SK-N-SH (cell line): ENCODE measurements at places on chromosomes 3 and 15.

DNA sequence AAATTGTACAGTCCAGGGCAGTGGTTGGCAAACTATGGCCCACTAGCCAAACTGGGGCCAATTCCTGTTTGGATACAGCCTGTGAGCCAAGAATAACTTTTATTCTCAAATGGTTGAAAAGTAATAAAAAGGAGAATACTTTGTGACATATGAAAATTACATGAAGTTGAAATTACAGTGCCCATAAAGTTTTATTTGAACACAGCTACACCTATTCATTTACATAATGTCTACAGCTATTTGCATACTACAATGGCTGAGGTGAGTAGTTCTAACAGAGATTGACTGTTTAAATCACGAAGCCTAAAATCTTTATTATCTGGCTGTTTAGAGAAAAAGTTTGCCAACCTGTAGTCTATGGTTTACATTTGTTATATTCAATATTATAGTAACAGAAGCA is 600.1 kb downstream of the MAGI1 start:
- DNase-seq = no peak

- no peak for DNase-seq
Measured at GRCh38 chr3:159795042-159795441, 193.6 kb upstream of the IL12A start.

GRCh38 chr15:98907927-98908471 is 99.6 kb downstream of the PGPEP1L start:
- no peak for DNase-seq

DNA sequence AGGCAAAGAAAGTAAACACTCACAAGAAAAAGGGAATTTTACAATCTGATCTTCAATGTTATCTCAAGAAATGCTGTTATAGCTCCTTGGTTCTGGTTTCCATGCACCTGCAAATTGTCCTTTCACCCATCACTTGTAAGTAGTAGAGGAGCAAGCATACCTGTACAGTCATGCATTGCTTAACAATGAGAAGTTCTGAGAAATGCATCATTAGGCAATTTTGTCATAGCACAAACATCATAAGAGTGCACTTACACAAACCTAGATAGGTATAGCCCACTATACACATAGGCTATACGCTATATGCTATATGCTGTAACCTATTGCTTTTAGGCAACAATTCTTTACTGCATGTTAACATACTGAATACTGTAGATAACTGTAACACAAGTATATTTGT is 672.3 kb downstream of the FHIT start:
- no peak for DNase-seq

GRCh38 chr3:49719214-49719884 is at the start of gene AMIGO3:
Gene AMIGO3, minus strand, starts transcription at chr3:49719684. Its CDS starts 219 bp downstream, at chr3:49719465.
- peak; percentile 99 for DNase-seq

DNA sequence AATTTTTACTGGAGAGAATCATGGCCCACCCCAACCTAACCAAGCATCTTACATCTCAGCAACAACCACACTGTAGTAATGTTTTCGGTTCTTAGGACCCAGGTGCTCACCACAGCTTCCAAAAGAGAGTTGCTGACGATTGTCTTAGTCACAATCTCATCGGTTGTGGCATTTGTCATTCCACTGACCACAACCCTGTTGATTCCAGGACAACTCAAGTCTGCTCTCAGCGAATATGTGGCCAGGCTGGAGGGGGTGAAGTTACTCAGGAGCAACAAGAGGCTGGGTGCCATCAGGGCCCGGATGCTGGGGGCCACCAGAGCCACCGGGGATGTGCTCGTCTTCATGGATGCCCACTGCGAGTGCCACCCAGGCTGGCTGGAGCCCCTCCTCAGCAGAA is 25.9 kb downstream of the GALNT15 start:
- no peak for DNase-seq

DNA sequence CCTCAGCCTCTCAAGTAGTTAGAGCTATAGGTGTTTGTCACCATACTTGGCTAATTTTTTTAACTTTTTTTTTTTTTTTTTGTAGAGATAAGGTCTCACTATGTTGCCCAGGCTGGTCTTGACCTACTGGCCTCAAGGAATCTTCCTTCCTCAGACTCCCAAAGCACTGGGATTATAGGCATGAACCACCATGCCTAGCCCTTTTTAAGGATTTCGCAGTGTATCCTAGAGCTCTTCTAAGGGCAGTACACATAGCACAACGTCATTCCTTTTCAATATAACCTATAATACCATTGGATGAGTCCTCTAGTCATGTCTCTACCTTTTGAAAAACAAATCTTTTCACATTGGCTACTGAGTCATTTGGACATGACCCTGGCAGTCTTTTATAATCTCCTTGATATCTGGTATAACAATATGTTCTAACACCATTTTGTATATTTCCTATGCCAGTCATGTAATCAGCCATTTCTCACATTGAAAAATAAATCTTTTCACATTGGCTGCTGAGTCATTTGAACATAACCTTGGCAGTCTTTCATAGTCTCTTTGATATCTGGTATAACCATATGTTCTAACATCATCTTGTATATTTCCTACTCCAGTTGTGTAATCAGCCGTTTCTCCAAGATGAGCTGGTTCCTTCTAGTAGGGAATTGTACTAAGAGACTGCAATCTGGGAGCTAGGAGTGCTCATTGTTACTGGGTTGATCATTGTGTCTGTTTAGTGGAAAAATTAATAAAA is 944.7 kb downstream of the MCTP2 start:
- no peak for DNase-seq

DNA sequence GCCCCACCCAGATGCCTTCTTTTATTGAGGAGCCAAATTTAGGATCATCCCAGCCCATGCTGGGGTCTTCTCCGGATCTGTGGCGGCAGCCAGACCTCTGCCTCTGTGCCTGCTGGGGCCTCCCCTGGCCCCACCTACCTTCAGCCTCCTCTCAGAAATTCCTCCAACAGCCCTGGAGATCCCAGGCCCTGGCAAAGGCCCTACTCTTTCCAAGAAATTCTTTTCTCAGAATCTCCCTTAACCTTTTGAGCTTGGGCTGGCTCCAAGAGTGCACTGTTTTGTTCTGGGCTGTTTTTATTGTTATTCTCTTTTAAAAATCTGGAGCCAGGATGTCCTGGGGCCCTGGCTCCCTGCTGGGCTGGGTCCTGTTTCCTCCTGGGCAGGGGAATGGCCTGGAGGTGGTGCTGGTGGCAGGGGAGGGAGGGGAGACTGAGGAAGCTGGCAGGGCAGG is 57.8 kb downstream of the GRIP2 start:
- no peak for DNase-seq

- DNase-seq = no peak
Measured at GRCh38 chr15:60079210-60079609, 75.1 kb downstream of the FOXB1 start.

- DNase-seq = no peak
Measured at GRCh38 chr3:189496375-189497138, 134.6 kb upstream of the TP63 start.

DNA sequence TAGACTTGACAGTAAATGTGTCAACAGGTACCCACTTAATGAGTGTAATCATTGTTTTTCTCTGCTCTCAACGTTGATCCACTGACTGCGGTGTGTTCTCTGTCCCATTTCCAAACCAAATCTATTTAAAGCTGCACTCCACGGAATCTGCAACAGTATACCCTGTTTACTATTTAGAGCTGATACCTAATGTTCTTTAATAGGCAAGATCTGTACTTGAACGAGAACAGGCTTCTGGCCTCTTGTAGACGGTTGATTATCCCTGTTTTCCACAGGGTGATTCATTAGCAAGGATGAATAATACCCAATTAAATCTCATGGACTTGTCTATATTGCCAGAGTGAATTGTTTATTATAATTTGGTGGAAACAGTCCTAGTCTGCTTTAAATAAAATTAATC is 189.9 kb downstream of the LPP start:
- no peak for DNase-seq

DNA sequence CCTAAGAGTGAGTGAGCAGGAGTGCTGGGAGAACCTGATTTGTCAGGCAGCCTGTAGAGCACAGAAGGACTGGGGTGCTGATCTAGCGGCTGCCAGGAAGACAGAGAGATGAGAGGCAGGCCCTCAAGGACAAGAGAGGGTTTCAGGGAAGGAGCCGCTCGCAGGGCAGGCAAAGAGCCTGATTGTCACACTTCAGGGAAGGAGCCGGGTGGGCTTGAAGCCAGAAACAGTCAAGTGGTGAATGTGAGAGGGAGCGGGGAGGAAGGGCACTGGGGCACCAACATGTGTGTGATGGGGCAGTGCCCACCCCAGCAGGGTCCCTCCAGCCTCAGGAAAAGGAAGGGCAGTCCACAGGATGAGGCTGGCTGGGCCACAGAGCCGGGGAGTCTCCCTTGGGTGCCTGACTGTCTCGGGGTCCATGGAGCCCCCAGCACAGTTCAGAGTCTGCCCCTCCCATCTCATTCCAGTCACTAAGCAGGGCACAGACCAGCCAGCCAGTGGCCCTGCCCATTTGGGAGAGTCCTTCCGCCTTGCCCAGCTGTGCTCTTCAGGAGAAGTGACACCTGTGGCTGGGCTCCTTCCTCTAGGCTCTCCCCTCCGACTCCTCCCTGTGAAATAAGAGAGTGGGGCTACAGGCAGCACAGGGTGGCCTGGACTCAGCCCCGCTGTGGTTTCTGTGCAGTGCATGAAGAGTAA is 148.6 kb downstream of the RAB11A start:
- DNase-seq = no peak

- no peak for DNase-seq
Measured at GRCh38 chr3:58804914-58805313, 138.3 kb upstream of the FAM3D start.

DNA sequence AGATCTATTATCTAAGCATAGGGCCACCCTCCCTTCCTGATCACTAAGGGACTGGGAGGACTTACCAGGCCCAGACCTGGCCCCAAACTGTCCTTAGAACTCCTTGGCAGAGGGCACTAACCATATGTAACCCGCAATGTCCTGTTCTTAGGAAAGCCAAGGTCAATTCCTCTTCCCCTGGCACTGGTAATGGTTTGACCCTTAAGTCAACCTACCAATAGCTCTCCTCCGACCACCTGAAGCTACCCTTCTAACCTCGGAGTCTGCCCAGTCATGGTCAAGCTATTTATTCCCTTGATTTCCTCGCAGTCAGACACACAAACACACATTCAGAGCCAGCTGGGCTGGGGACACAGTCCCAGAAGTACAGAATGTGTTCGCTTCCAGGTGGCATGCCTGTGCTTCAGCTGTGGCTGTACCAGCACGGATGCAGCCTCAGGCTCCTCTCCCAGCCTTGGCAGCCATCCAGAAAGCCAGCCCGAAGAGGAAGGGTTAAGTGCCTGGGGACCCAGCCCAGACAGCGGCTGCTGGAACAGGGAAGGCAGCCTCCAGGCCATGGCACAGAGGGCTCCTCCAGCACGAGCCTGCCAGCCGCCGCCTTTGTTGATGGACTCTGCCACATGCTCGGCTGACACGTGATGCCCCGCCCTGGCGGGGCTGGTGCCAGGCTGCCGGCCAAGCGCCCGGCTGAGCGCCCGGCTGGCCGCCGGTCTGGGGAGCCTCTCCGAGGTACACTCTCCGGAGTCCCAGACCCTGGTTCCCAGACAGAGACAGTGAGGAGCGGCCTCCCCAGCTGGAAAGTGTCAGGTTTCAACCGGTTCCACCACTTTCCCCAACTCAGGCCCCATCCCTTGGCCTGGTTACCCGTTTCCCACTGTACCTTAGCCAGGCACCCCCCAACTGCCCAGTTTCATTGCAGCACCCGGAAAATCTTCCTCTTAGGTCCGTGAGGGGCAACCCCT is 5.5 kb downstream of the BMF start:
- peak; percentile 91 for DNase-seq

GRCh38 chr3:138089091-138089490 is 26.3 kb downstream of the DZIP1L start:
- no peak for DNase-seq

GRCh38 chr3:6444888-6445658 is 415.8 kb upstream of the GRM7 start:
- no peak for DNase-seq

DNA sequence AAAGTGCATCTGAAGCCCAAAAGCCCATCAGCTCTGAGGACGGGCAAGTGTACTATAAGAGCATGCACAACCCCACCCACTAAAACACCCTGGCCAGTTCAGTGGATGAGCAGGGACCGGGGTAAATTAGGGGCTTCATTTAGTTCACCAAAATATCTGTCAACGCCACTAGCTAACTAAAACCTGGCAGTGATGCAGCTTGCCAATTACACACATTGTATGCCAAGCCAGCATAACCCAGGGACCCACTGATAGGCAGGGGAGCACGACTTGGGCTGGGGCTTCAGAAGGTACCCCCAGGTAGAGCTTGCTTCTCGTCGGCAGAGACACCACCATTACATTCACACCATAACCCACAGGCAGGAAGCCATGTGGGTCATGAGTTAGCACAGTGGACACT is 47.0 kb downstream of the PTPN23 start:
- DNase-seq = no peak

- no peak for DNase-seq
Measured at GRCh38 chr15:56411122-56411749, 46.0 kb downstream of the TEX9 start.

DNA sequence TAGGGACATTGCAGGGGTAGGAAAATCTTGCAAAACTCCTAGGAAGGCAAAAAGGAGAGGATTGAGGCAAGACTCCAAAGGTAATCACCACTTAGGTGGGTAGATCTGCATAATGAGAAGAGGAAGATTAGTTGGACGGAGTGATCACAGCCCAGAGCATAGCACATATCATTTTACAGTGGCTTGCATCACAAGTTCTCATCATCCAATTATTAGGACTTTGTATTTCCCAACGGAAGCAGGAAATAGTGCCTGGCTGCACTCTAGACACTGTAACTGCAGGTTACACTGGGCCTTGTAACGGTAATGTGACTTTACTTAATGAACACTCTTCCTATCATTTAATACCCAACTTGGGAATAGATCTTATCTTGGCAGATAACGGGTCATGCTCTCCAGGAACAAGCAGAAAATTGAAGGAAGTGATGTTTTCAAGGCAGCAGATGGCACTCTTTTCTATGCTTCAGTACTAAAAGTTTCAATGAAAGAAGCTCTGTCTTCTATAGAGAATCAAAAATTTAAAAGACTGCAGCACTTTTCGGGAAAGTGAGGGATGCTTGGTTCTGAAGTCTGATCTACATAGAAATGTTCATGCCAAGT is 101.9 kb upstream of the KCNMB2 start:
- peak; percentile 18 for DNase-seq

GRCh38 chr3:44309500-44309899 is 29.1 kb upstream of the TCAIM start:
- no peak for DNase-seq

DNA sequence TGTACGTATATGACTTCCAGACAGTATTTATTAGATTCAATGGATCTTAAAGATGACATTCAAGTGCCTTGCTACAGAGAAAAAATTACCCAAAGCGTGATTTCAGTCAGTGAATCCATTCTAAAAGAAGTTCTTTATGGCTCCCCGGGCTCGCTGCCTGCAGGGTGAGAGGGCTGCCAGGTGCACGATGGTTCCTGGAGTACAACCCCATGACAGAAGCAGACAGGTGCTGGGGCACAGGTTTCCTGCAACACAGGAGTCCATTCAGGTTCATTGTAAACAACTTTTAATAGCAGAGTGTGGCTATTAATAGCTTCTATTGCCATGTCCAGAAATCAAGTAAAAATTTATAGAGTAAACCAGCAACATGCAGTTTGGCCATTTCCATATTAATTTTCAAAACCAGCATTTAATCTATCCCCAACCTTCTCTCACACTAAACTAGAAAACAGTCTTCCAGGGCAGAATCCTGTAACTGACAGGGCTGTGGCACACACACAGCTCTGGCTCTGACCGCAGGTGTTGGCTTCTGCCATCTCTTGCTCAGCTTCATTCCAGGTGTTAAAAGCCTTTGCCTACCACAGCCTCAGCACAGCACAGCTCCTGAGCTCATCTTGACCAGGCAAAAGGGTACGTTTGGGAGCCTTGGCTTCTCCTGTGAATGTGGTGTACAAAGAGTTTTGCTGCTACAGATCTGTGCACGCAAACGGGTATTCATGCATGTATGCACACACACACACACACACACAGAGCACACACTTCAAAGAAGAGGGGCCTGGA is 185.9 kb downstream of the MEX3B start:
- no peak for DNase-seq
